ENCODE measurements at places on chromosomes 16 and 17. TPM values are rescaled to one million over a fixed set of nuclear protein-coding genes. Genes with fewer than 3 reads are reported as not detected.

- peak; percentile 73 for DNase-seq
- peaks cover 8% of the 10 kb centered on the region for H3K27me3 ChIP-seq
- H3K36me3 ChIP-seq = no peaks in the 10 kb centered on the region
- H3K4me1 ChIP-seq = no peaks in the 10 kb centered on the region
Measured at GRCh38 chr17:31499771-31500554, 108.5 kb downstream of the RAB11FIP4 start.

GRCh38 chr17:8555062-8555461 lies 75.5 kb downstream of the MYH10 start:
- no peak overlapping the region for H3K4me3 ChIP-seq
- H3K36me3 ChIP-seq = peaks cover 3% of the 10 kb centered on the region
- no peak overlapping the region for H3K27ac ChIP-seq
- H3K4me1 ChIP-seq = peaks cover 2% of the 10 kb centered on the region
- H3K27me3 ChIP-seq = no peaks in the 10 kb centered on the region
- DNase-seq = no peak

DNA sequence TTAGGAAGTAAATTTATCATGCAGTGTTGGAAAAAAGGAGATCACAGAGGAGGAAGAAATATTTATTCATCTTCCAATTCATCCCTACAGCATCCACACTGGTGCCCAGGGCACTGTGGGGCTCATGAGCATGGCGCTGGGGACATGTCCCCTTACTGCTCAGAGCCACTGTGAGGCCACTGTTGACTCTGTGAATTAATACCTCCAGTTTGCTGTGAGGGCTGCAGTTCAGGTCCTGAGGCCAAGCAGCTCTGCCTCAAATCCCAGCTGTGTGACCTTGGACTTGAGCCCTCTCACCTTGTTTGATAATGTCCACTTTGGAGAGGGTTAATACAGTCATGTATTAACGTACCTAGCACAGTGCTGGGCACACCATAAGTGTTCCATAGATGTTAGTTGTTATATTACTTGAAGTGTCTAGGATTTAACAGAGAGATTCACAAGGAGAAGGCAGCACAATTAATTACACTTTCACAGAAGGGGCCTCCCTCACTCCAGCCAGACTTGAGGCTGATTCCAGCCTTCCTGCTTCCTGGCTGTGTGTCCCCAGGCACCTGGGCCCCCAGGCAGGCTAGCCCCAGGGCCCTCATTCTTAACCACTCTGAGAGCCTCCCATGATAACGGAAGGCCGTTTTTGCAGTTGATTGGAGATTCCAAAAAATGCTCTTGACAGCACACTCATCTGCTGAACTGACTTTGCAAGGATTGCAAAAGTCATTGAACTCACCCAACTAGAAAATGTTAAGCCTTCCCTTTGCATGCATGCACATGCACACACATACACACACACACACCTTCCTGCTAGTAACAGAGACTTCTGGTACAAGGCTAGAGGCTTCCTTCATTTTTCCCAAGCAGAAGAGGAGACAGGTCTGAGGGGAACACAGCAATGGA lies 29.4 kb downstream of the KATNIP start:
- no peaks in the 10 kb centered on the region for H3K27me3 ChIP-seq
- DNase-seq = peak; percentile 42
- H3K4me3 ChIP-seq = no peak overlapping the region
- no peaks in the 10 kb centered on the region for H3K36me3 ChIP-seq
- H3K27ac ChIP-seq = peak overlapping the region; percentile 27
- peaks cover 6% of the 10 kb centered on the region for H3K4me1 ChIP-seq

DNA sequence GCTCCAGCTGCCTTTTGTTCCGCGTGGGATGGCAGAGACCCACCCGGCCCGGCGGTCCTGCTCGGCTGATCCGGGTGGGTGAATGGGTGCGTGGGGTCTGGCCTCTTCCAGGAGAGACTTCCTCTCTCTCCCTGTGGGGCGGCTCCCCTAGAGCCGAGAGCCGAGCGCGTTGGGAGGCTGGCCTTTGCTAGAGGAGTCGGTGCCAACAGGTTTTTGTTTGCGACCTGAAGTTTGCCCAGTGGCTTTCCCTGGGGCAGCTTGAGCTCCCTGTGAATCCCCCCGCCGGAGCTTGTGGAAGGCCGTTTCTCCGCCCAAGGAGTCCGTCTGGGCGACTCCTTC lies 970 bp downstream of the EPN2 start:
- H3K4me3 ChIP-seq = peak overlapping the region; percentile 80
- peak overlapping the region; percentile 43 for H3K27ac ChIP-seq
- no peak for DNase-seq
- no peaks in the 10 kb centered on the region for H3K27me3 ChIP-seq

DNA sequence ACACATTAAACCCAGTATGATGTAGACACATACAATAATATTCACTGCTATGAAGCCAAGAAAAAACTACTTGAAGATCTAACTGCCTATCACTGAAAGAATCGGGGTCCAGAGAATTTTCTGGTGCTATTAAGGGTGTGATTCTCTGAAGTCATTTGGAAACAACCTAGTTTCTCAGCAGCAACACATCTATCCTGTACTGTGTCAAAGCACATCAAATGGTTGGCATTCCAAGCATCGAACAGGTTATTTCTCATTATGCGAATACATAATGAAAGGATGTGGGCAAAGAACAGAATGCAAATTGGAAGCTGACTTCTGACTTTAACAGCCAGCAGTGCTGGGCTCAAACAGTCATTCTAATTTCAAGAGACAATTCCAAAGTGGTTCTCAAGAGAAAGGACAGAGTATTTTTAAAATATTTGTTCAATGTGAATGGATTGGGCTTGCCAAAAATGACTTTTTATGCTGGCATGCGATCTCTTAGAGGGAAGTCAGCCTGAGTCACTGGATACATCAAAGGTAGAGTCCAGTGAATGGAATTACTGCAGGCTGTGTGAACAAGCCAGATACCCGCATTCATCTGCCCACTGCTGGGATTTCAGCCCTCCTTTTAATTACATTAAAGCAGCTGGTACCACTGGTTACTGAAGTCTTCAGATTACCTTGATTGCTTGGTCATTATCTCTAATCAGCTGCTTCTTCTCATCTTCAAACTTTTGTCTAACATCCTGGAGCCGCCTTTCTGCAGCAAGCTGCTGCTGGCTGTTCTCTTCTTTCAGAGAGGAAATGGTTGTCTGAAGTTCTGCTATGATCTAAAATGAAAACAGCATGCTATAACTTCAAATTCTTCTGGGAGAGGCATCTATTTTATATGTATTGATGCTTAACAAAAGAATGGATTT lies 181.2 kb upstream of the AXIN2 start:
- DNase-seq = peak; percentile 94
- H3K36me3 ChIP-seq = no peaks in the 10 kb centered on the region
- H3K27me3 ChIP-seq = no peaks in the 10 kb centered on the region
- H3K4me3 ChIP-seq = peak overlapping the region; percentile 24
- H3K4me1 ChIP-seq = no peaks in the 10 kb centered on the region
- peak overlapping the region; percentile 76 for H3K27ac ChIP-seq

Gene ZCCHC14
- total RNA-seq = 15.4 TPM

Gene LONP2
- 60.8 TPM for total RNA-seq

DNA sequence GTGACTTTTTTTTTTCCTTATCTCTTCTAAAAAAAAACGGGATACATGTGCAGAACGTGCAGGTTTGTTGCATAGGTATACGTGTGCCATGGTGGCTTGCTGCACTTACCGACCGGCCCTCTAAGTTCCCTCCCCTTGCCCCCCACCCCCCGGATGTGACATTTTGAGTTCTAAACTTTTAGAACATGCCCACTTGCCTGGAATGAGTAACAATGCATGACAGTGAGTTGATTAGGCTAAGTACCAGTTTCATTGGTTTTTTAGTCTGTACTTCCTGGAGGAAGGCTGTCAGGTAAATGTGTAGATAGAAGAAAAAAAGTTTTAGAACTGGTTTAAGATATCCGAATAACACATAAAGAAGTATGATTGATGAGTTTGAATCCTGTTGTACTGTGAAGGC lies 4.0 kb downstream of the BPTF start:
- H3K27ac ChIP-seq = no peak overlapping the region
- no peaks in the 10 kb centered on the region for H3K36me3 ChIP-seq
- H3K4me3 ChIP-seq = no peak overlapping the region
- DNase-seq = no peak
- no peaks in the 10 kb centered on the region for H3K27me3 ChIP-seq
- peaks cover 9% of the 10 kb centered on the region for H3K4me1 ChIP-seq
